ENCODE measurements at places on chromosomes 13 and 19.

DNA sequence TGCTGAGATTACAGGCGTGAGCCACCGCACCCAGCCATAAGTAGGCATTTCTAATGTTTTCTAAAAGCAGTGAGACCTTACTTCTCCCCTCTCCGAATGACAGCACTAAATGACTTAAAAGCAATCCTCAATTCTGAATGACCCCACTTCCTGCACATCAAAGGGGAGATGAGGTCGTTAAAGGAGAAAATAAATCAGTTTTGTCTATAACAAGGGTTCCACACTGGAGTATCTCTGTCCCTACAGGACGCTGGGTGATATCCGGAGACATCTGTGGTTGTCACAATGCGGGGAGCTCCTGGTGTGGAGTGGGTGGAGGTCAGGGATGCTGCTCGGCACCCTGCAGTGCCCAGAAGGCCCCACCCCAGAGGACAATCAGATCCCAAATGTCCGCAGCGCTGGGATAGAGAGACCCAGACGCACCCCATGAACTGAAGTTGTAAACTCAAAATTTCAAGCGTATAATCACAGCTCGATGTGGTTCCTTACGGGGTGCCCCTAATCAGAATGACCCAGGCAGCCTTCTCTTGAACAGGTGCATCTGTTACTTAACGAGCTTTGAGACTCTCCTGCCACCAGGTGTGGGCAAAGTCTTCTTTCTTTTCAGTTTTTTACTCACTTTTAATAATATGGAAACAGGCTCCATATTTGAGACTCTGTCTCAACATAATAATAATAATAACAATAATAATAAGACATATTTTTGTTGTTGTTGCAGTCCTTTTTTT, 2.9 kb downstream of the GNG7 start:
- no peak for DNase-seq

DNA sequence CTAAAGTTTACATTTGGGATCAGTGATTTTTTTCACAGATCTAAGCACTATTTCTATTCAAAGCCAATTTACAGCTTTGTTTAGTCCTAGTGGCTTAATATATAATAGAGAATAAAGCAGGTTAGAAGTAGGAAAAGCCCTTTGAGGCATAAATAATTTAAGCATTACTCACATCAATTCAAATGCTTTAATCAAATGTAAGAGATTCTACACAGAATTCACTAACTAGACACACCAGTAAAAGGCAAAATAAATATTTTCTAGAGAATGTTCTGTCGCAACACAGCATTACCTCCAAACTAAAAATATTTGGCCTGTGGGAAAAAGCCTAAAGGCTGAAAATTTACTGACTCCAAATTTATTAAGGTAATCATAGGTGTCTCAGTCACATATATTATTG, 31.3 kb downstream of the KCTD12 start:
- DNase-seq = no peak

DNA sequence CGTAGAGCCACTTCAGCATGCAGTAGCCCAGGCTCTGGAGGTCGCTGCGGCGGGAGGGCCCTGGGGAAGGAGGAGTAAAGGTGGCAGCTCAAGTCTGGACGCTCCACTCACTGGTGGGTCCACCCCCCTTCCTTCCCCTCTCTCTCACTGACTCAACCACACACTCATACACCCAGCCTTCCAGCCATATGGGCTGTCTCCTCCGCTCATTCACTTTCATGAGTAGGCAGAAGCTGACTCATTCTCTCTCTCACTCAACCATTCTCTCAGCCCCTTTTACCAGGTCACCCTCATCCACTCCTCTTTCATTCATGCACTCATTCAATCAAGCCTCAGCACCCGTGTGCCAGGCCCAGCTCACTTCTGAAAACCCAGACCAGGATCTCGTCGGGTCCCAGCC, 27.5 kb upstream of the SIGLEC11 start:
- DNase-seq = no peak

DNA sequence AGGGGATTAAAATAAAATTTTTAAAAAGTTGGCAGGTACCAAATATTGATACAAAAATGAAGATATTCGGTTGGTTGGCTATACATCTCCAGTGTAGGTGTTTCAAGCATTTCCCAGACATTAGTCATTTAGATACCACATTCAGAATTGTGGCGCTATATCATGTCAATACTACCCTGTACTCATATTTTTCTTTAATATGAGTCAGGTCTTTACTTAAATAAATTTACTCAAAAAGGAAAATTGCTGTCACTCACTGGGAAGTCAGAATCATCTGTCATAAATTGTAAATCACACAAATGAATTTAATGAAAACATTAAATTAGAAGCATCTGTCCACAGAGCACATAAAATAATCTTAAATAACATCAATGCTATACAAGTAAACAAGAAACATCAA, 134.2 kb downstream of the TSHZ3 start:
- DNase-seq = no peak

GRCh38 chr13:32731576-32731975, 145.3 kb downstream of the PDS5B start:
- DNase-seq = no peak

DNA sequence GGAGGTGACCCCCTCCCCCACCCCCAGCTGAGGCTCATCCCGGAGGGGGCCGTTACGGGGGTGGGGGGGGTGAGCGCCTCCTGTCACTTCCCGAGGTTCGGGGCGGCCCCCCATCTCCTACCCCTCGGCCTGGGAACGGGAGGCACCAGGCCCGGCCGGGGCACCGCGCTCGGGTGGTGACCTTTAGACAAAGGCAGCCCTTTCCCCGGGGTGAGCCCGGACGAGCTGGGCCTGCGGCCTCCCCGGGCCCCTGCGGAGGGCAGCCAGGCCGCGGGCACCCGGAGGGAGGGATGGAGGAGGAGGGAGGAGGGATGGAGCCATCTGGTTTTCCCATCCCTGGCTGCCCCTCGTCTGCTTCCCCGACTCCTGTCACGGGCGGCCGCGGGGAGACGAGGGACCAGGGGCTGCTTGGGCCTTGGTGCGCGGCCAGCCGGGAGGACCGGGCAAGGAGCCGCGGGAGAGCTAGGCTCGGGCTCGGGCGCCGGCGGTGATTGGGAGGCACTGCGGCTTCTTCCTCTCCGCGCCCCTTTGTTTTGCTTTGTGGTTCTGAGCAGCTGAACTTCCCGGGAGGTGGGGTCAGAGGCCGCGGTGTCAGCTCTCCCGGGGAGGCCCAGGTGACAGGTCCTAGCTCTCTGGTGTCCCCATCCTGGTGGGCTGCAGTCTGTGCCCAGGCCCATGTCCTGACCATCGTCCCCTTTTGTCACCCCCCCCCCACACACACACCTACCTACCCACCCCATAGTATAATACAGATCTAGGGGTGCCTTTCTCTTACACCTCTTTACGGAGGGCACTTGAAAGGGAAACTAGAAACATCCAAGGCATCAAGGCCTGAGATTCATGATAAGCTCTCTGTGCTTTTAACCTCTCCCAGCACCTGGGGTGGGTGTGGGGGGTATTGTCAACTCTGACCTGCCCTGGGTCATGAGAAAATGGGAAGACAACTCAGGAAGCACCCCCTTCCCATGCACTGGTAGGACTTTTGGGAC, 1.3 kb downstream of the BICRA start:
- DNase-seq = peak; percentile 40

GRCh38 chr13:39985071-39985470, 329.6 kb downstream of the COG6 start:
- DNase-seq = no peak

DNA sequence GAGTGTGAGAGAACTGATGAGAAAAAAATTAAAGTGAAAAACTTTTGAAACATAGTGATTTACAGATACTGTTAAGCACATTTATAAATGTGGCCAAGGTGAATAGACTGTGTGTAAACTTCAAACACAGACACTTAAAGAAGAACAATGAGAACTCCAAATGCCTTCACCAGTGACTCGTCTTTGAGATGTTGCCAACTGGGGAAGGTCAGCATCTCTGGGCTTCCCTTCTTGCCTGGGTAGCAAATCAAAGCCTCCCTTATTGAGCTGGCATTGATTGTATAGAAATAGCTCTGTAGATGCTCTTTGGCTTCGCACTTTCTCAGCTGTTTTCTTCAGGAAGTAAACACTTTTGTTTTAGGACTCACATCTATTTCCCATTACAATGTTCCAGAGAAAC, 177.3 kb upstream of the SGCG start:
- DNase-seq = no peak

GRCh38 chr13:45781553-45782326, 69.8 kb downstream of the SIAH3 start:
- DNase-seq = no peak

- no peak for DNase-seq
These were observed 1.4 kb downstream of the ECH1 start for GRCh38 chr19:38830039-38830733.

GRCh38 chr13:27455331-27455855, 5.0 kb upstream of the MTIF3 start:
- no peak for DNase-seq

GRCh38 chr13:30963791-30964190, 31.3 kb downstream of the TEX26 start:
- DNase-seq = no peak

- no peak for DNase-seq
These were observed 4.0 kb downstream of the GTPBP3 start for GRCh38 chr19:17341386-17341785.

DNA sequence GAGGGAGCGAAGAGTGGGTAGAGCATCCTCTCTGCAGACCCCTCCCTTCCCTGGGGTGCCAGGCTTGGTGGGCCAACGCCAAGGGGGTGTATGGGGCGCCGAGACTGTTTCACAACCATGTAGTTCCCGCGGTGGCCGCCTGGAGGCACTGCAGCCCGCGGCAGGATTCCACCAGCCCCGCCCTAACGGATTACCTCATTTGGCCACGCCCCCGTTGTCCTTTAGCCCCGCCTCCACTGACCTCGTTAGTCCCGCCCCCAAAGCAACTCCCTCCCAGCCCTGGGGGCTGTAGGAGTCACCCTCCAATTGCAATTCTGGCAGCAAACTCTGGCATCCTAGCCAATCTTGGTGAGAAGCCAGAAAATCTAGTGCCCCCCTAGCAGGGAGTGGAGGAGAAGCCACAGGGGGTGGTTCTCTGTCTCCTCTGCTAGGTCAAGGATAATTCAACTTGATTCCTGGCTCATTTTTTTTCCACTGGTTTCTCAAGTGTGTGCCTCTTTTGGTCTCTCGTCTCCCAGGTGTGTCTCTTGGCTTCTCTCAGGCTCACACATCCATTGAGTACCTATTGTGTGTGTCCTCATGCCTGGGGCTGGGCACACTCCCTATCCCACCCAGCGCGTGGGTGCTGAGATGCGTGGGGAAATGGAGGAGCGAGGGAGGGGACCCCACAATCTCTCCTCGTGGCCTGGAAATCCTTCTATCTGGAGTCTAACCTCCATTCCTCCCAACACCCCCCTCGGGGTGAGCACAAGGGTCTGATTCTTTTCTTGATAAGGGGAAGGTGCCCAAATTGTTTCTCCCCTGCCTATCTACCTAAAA, 2.0 kb downstream of the OLFM2 start:
- DNase-seq = peak; percentile 74

- no peak for DNase-seq
These were observed 4.9 kb upstream of the TIMM50 start for GRCh38 chr19:39475748-39476147.

Measured in T-helper 17 cell (primary cell).